ENCODE measurements at places on chromosomes 5 and 9.

- no peak for DNase-seq
Observed at GRCh38 chr9:100220936-100221335, 121.9 kb downstream of the INVS start.

- DNase-seq: no peak
Observed at GRCh38 chr5:147072622-147073021, 162.2 kb upstream of the STK32A start.

- DNase-seq: no peak
Observed at GRCh38 chr5:124747791-124748686, 1.6 kb upstream of the ZNF608 start.

GRCh38 chr9:16276866-16277265, 593.6 kb downstream of the BNC2 start:
- DNase-seq: no peak

DNA sequence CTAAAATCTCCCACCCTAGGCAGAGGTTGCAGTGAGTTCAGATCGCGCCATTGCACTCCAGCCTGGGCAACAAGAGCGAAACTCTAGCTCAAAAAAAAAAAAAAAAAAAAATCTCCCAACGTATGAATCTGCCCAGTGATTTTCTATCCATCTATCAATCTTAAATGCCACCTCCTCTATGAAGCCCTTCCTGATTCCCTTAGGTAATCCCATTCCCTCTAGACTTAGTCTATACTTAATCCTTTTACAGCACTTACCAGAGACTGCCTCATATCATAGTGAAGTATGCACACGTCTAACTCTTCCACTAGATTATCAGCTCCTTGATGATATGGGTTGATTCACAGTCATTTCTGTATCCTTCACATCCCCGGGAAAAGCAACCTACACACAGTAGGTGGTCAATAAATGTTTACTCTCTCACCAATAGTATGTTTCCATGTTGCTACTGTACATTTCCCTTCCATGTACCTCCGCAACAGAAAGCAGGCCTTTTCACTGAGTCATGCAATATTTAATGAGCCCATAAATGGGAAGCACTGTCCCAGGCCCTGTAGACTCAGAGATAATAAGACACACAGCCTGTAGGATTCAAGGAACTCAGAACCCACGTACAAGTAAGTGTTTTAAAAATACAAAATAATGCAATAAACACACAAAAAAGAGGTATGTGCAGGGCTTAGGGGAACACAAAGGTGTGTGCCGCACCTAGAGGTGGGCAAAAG, 1.2 kb downstream of the DROSHA start:
- DNase-seq: no peak

DNA sequence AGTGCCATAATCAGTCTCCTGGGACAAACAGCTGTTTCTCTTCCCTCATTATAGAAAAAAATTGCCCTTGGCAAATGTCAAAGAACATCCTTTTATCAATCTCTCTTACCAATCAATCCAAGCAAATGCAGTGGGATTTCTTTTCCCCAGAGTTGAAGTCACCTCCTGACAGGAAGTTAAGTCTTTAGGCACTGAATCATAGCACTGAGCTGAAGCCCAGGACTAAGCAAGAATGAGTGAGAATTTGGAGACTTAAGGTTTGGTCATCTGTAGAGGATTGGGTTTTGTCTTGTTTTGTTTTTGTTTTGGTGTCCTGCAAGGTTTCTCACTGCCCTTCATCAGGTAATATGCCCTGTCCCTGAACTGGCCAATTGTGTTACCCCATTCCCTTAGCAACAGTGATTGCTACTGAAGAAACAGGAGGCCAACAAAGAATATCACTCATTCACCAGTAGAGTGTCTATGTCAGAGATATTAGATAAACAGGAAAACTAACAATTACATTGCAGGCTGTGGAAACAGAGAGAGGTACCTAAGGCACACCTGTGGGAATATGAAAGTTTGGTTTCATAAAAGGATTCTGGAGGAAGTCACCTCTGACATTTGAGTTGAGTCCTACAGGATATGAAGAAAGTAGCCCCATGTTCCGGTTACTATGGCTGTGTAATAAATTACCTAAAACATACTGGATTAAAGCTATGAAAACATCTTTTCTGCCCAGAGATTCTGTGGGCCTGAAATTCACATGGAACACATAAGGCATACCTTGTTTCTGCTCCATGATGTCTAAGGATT, 4.5 kb upstream of the FXN start:
- no peak for DNase-seq

- no peak for DNase-seq
Observed at GRCh38 chr9:129568560-129569501, 52.1 kb downstream of the C9orf50 start.

GRCh38 chr5:102324714-102325113, 28.6 kb upstream of the SLCO4C1 start:
- no peak for DNase-seq

GRCh38 chr5:65647941-65648340, 23.1 kb downstream of the SHLD3 start:
- no peak for DNase-seq

GRCh38 chr5:72245951-72246532, 74.0 kb downstream of the MRPS27 start:
- no peak for DNase-seq

DNA sequence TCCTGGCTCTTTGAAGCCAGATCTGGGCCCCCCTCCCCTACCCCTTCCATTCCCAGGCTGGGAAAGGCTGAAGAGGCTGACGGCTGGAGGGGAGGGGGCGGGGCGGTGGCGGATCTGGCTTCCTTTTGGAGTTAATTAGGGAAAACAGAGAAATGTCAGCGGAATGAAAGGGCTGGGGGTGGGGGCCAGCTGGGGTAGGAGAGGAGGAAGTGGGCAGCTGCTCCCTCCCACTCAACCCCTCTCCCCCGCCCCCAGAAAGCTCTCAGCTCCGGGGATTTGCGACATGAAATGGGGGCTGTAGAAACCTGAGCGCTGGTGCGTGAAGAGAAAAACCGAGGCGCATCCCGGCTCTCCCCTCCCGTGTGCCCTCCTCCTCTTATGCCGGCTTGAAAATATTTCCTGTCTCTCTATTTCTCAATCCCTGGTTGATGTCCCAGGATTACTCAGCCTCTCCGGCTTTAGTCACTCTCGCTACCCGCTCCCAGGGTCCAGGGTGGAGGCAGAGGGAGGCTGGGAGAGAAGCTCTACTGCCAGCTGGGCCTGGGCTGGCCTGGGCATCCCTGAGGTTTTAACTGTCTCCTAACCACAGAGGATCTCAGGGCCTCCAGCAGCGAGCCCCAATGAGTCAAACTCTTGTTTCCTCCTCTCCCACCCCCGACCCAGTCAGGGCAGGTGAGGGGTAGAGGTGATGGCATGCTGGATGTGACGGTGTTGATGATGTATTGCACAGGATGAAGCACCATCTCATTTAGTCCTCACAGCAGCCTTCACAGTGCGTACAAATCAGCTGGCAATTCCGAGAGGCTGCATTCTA, 20.1 kb downstream of the PCDHGC5 start:
- no peak for DNase-seq

GRCh38 chr9:1238407-1238806, 188.2 kb downstream of the DMRT2 start:
- DNase-seq: no peak

DNA sequence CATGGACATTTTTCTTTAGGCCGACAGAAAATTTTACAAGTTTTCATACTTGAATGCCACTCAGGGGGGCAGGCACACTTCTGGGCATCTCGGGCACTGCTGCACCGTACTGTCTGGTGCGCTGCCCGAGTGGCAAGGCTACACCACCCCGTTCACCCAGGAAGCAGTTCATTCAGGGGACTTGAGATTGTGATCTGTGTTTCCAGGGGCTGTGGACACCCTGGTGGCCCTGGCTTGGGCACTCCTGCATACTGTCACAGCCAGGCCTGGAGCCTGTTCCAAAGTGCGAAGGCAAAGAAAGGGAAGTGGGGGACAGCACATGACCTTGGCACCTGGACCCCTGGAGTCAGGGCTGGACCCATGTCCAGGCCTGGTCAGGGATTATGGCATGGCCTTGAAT, 197.6 kb downstream of the PAX5 start:
- no peak for DNase-seq

- DNase-seq: no peak
Observed at GRCh38 chr9:130970052-130970451, 31.0 kb upstream of the FIBCD1 start.

- DNase-seq: peak; percentile 6
Observed at GRCh38 chr5:122999947-123000563, 36.5 kb downstream of the PPIC start.

DNA sequence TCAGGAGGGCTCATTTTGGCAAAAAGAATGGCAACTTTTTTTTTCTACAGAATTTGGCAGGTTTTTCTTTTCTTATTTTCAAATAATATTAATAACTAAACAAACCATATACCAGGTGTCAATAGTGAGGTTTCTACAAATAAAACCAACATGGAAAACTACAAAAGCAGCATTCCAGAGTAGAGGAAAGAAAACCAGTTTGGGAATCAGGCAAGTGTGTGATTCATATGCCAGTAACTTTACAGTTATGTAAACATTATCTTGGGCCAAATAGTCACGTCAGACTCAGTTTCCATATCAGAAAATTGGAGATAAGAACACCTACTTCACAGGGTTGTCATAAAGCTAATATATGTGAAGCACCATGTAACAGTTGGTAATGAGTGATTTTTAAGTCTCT, 51.7 kb downstream of the FBXW11 start:
- no peak for DNase-seq

GRCh38 chr9:108550106-108550505, 305.7 kb downstream of the ACTL7B start:
- no peak for DNase-seq

DNA sequence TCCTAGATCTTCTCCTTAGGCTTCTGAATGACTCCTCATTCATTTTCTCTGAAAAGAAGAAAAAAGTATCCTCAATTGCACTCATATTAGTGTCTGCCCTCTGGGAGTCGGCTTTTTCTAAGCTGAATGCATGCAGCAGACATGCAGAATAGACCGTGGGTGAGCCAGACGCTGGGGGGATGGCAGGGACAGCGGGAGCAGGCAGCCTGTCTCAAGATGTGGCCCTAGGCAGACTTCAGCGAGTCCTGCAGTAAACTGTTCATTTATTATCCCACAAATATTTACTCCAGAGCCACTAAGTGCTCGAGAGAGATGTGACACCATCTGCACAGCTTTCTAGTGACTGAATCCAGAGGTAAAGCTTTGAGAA, 164.9 kb upstream of the RAI14 start:
- DNase-seq: no peak

DNA sequence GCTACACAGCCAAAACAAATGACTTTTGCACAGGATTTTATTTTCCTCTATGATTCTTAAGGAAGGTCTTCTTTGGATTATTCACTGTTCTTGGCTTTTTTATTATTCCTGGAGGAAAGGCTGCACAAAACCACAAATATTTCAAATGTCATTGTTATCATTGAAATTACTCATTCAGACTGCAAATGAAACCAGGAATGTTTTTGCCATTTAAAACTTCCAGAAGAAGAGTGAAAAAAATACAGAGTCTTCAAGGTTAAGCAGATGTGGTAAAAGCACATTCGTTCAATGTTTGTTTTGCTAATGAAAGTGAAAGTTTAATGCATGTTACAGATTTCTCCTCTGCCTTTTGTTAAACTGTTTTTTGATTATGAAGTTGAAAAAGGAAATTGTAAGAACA, 238.2 kb downstream of the TLE4 start:
- DNase-seq: no peak

GRCh38 chr5:59621477-59621876, 272.0 kb downstream of the PDE4D start:
- no peak for DNase-seq

DNA sequence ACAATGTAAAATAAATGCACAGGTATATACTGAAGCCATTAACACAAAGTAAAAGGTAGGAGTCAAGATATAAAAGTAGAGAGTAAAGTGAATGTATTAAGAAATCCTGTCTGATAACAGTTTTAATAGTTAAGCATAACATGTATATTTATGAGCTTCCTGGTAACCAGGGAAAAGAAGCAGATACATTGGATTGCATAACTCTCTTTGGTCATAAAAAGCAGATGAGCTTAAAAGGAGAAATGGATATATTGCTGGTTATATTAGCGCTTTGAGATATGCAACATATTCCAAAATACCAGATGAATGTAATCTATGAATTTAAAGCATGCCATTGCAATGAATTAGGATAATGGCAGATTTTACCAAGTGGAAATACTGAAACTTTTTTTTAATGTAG, 6.2 kb upstream of the TNFSF8 start:
- DNase-seq: no peak

DNA sequence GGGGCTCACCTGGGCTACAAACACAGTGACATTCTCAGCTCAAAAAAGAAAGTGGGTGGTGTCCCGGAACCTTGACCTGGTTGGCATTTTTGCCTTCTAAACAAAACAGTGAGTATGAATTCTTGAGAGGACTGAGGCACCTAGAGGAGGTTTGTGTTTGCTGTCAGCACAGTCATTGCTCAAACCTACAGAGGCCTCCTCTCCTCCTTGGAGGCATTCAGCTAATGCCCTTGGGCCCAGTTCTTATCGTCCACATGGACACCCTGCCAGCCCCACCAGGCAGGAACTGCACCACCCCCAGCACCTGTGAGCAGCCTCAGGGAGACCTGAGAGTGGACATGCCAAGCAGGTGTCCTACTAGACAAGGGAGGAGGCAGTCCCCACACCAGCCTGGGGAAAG, 156.7 kb downstream of the SYK start:
- DNase-seq: no peak

- DNase-seq: no peak
Observed at GRCh38 chr9:33851301-33851700, 34.3 kb downstream of the UBE2R2 start.

- no peak for DNase-seq
Observed at GRCh38 chr5:132086277-132086794, 12.7 kb downstream of the CSF2 start.

DNA sequence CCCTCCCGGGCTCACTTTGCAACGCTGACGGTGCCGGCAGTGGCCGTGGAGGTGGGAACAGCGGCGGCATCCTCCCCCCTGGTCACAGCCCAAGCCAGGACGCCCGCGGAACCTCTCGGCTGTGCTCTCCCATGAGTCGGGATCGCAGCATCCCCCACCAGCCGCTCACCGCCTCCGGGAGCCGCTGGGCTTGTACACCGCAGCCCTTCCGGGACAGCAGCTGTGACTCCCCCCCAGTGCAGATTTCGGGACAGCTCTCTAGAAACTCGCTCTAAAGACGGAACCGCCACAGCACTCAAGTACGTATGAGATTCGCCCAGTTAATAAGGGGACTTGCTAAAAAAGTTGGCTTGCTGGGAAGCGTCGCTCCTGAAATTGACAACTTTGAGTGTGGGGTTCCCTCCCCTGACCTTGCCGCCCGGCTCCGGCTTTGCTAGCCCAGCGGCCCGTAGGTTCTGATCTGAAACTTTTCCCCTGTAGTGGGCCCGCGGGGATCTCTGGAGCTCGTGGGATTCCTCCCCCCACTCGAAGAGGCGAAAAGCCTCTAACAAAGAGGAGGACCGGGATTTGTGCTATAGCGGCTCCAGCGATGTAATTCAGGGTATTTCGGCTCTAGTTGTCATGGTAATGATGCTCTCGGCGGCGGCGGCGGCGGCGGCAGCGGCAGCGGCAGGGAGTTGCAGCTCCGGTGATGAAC, 572 bp downstream of the NR4A3 start:
- DNase-seq: peak; percentile 55
